ENCODE measurements at places on chromosomes 5 and 9. TPM values are rescaled to one million over a fixed set of nuclear protein-coding genes. Genes with fewer than 3 reads are reported as not detected.

Gene SPINK13
- 0.73 TPM for polyA plus RNA-seq

Gene TMEM215
- not detected for polyA plus RNA-seq

Gene RAI14
- polyA plus RNA-seq = 62.8 TPM

Gene TERT
- 0.39 TPM for polyA plus RNA-seq

- no peak for DNase-seq
These were observed 403.9 kb downstream of the ZNF608 start for GRCh38 chr5:124342584-124342983.

Gene PCA3
- 0.41 TPM for polyA plus RNA-seq

DNA sequence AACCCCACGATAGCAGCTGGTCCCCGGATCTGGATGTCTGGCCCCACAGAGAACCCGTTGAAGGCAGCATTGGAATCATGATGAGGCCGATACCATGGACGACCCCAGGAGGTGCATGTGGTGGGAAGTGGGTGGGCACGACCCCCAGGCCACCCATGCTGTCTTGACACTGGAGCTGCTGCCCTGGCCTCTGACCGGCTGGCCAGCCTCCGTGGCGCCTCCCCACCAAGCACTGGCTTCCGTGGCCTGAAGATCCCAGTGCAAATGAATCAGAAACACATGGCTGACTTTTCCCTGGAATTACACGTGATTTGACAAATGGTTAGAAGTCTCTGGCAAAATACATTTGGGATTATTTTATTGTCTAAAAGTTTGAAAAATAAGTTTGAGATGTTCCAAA lies 259.0 kb upstream of the IRX1 start:
- DNase-seq = no peak

DNA sequence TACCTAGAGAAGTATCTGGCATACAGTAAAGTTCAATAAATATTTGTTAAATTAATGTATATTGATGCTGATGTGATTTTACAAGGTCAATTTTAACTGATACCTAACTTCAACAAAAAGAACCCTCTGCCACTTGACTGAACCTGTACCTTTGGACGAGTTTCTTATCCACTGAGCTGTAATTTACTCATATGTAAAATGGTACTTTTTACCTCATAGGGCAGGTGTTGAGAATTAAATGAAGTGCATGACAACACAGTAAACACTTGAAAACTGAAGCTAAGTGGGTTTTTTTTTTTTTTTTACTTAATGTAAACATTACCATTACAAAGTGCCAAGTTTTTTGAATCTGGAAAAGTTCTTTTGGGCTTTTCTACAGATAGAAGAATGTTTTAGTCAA lies 15.4 kb downstream of the NIPSNAP3B start:
- DNase-seq = no peak

Gene NIPBL
- polyA plus RNA-seq = 75.4 TPM

DNA sequence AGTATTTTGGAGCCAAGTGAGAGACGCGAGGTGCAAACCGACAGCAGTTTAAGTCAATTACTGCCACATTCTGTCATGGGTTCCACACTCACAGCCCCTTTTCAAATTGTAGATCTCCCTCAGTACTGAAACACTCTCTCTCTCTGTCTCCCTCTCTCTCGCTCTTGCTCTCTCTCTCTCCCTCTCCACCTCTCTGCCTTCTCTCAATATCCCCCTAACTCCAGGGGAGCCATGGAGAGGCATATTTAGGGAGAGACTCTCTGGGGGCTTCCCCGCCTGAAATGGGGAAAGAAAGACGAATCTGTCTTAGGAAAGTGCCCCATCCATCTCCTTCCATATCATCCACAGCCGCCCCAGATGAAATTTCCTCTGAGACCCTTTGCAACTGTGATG lies 1.6 kb downstream of the BRINP1 start:
- no peak for DNase-seq

DNA sequence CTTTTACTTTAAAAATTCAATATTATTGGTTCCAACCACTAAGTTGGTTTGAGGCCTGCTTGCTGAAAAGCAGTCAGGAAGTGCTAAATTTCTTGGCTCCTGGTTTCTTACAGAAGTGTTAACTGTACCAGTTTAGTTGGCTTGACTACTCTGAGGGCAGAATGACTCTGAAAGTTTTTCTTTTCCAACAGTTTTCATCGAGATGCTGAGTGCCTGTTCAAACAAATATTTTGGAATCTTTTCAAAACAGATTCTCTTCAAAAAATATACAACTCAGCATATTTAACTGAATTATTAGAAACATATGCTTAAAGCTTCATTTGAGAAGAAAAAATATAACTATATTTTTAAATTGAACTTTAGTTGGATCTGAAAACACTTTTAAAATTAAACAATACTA lies 37.0 kb downstream of the SLC38A9 start:
- DNase-seq = no peak

DNA sequence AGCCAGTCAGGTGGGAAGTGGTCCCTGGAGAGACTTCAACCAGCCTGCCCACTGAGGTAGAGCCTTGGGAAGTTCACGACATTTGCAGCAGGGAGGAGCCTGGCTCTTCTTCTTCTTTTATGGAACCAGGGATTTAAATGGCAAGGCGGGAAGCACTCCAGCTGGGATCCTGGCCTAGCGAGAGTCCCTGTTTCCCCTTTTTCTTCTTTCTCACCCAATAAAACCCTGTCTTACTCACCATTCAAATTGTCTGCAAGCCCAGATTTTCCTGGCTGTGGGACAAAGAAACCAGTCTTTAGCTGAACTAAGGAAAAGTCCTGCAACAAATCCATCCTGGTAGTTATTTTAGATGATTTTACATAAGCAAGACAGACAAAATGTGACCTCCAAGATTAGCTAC lies 503.7 kb downstream of the CDH10 start:
- peak; percentile 17 for DNase-seq

GRCh38 chr5:119309326-119309725 lies 46.5 kb upstream of the TNFAIP8 start:
- no peak for DNase-seq

DNA sequence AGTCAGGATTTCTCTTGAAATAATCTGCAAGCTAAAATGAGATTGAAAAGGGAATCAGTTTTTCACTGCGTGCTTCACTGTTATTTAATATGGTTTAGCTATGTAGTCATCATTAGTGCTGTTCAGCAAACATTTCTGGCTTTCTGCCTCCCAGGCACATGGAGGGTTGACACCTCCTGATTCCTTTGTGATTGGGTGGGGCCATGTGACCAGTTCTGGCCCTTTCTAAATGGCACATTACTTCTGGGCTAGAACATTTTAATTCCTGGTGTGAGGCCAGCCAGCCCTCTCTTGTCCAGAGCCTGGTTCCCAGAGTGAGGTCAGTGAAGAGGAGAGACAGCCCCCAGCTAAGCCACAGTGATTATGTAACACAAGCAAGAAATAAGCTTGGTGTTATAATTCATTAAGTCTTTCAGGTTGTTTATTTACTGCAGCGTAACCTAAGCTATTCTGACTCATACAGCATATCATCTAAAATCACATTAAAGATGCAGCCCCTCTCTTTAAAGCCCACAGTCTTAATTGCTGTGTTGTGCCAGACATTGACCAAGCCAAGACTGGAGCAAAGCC lies 17.4 kb upstream of the ARSI start:
- peak; percentile 87 for DNase-seq

Gene SUSD3
- polyA plus RNA-seq = 4.2 TPM

DNA sequence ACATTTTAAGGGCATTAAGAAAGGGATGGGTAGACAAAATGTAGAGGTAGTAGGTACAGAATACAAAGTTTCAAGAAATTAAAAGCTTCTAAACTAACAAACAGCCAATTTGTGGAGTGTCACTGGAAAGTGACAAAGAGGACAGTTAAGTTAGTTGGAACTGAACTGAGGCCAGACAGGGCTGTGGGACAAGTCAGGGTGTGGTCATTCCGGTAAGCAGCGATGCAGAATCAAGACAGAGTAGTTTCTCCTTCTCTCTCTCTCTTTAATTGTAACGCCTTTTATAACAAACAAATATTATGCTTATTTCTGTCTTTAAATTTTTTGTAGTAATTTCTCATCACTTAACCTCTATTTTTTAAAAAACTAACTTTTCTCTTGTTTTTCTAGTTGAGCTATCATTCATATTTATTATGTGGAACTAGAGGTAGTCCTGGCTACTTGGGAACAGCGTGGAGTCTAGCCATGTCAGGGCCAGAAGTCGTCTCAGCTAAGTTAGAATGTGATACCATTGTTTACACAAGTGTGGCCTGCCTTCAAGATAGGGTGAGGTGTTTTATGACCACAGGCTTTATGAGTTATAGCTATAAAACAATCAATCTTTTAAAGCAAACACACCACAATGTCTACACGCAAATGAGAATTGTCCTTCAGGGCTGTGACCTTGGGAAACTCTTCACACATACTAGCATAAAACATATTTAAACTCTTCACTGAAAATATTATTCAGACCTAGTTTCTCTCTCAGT lies 115.3 kb upstream of the CDKN2B start:
- DNase-seq = no peak

GRCh38 chr5:139707445-139708003 lies 59.4 kb downstream of the CXXC5 start:
- DNase-seq = no peak

DNA sequence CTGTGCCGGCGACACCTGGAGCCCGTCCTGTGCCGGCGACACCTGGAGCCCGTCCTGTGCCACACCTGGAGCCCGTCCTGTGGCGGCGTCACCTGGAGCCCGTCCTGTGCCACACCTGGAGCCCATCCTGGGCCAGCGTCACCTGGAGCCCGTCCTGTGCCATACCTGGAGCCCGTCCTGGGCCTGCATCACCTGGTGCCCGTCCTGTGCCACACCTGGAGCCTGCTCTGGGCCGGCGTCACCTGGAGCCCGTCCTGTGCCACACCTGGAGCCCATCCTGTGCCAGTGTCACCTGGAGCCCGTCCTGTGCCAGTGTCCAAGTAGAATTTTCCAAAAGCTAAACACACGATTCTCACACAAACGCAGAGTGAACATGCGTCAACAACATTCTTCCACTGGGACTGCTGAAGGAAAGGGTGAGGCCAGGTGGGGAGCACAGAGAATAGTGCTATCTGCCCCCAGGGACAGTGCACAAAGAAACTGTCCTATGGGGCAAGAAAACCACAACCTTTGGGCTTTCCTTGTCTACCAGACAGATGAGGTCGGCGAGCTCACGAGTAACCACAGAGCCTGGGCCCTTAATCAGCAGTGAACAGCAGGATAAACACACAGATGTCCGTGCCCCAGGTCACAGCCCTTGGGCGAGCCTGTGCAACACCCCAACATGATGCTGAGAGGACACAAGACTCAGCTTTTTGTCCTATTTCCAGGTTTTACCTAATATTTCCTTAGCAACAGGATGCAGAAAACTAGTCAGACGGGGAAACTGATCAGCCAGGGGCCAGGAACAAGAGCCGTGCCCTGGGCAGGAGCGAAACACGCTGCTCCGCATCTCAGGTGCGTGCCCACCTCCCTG lies 7.9 kb downstream of the QSOX2 start:
- DNase-seq = no peak

Gene BRD9
- polyA plus RNA-seq = 51.3 TPM

GRCh38 chr5:11467588-11467987 lies 436.7 kb downstream of the CTNND2 start:
- DNase-seq = no peak

Gene FBXL17
- polyA plus RNA-seq = 22.1 TPM

Gene PAPPA
- polyA plus RNA-seq = 2.0 TPM

Gene FBXL7
- 27.5 TPM for polyA plus RNA-seq

Gene NR2F1-AS1
- 62.4 TPM for polyA plus RNA-seq

DNA sequence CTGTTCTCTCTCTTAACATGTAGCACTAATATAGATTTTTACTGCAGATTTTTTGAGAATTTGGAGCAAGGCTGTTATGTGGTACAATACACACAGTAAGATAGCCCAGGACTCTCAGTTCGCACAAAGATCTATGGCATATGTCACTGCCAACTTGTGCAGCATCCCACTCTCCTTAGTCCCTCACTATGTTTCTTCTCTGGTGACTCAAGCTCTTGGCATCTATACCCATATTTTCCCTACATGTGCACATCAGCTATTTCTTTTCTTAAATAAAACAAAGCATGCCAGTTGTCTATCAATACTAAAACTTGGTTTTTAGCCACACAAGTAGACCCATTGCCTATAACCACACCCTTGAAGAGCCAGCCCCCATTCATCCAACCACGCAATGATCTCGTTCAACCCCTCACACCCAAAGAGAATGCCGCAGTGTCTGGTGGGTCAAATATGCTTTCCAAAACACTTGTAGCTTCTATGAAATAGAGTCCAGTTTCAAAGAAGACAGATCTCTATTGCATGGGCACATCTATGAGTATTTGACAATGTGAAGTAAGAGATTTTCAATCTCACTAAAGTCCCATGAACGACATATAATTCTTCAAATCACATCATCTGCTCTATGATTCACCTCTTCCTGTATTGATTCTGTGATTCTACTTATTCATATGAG lies 18.2 kb upstream of the IL7R start:
- DNase-seq = no peak

DNA sequence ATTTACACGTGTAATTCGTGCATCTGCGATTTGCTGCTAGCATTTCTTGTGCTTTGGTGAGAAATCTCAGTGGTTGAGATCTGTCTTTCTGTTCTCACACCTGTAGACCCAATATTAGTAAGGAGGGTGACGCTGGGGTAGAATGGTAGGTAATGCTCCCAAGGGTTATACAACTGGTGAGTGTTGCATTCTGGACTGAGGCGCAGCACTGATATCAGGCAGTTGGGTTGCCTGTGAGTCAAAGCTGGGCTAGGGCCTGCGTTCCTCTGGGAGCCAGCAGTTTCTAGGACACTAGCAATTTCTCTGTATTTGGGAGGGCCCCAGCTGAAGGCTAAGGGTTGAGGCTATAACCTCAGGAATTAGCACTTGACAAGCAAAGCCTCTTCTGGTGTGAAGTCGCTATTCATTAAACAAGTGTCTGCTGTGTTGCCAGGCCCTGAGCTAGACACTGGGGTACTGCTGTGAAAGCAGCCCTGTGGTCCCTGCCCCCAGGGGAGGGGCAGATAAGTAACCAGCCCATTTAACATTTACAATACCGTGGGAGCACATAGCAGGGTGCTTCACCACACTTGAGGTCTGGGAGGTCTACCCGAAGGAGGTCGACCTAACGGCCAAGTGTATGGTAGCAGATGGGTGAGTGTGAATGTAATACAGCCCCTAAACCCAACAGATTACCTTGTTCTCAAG lies 28.7 kb downstream of the LARP1 start:
- no peak for DNase-seq

DNA sequence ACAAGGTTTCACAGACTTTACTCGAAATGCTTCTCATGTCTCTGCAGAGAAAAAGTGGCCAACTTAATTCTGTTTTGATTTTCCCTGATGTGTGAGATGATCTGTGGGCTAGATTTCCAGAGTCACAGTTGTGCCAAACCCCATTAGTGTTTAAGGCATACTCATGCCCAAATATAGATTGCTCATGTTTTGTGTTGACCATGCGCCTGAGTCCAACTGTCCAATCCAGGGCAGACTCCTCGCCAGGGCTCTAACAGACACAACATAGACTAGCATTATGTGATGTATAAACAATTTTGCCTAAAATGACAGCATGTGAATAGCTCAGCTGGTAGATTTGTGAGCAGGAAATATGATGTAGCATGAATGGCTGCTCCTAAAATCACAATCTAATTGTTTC lies 128.1 kb downstream of the PRDM6 start:
- peak; percentile 80 for DNase-seq

Gene TIMD4
- polyA plus RNA-seq = 0.38 TPM

DNA sequence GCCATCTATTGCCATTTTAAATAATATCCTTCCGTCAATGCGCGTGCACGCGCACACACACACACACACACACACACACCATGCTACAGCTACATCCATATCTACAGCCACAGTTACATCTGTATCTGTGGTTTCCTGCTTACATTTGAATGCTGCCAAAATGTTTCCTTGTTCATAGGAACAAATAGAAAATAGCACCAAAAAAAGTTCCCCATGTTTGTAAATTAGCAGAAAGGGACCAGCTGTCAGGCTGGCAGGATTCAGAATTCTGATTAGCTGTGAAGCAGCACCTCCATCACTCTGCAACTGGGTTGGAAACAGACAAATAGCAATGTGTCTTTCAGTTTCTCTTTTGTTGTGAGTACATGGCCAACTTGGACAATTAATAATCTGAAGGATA lies 601.5 kb downstream of the IRX1 start:
- peak; percentile 73 for DNase-seq

Data from right lung (tissue), 10 donors.